ENCODE measurements at places on chromosomes 2 and 18. TPM values are rescaled to one million over a fixed set of nuclear protein-coding genes. Genes with fewer than 3 reads are reported as not detected.

The SAG gene
- not detected for total RNA-seq

The GAREM1 gene
- 0.97 TPM for total RNA-seq

The MC4R gene
- not detected for total RNA-seq

The CDH19 gene
- not detected for total RNA-seq

The SLC4A5 gene
- total RNA-seq: under 0.01 TPM

The ALPG gene
- not detected for total RNA-seq

The EPB41L5 gene
- 9.7 TPM for total RNA-seq

The SCN3A gene
- under 0.01 TPM for total RNA-seq

The INHBB gene
- under 0.01 TPM for total RNA-seq

The OR6B3 gene
- total RNA-seq: not detected

The CGREF1 gene
- total RNA-seq: under 0.01 TPM

The SLC4A3 gene
- total RNA-seq: 5.6 TPM

The CNTNAP5 gene
- total RNA-seq: not detected

The DSC3 gene
- 0.43 TPM for total RNA-seq

Data from fibroblast of villous mesenchyme (primary cell).